Kidney epithelial cell (primary cell): ENCODE measurements at places on chromosomes 6 and 20.

GRCh38 chr6:119979862-119980261 is 630.3 kb upstream of the MAN1A1 start:
- no peak for DNase-seq

DNA sequence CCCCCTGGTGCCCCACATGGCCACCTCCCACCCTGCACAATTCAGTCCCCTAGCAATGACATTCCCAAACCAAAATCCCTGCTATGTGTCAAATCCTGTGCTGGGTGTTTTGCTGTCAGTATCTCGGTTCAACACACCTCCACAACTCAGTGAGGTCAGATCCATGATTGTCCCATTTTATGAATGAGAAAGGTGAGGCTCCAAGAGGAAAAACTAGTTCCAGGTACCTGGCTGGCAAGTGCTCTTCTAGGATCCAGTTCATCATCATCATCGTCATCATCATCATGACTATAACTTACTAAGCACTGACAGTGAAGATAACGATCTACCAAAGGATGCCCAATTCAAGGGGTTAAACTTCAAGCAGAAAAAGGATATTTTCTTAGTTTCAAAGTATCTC is 15.2 kb downstream of the ID1 start:
- no peak for DNase-seq

GRCh38 chr6:145814501-145815308 is at the start of gene FBXO30:
Gene FBXO30 (minus strand): TSS chr6:145814795. CDS start chr6:145806405, 8,390 bp downstream.
- DNase-seq, result no peak

GRCh38 chr6:14791526-14791925 is 454.3 kb upstream of the JARID2 start:
- no peak for DNase-seq

GRCh38 chr20:48202334-48203113 is 417.2 kb upstream of the SULF2 start:
- no peak for DNase-seq

GRCh38 chr20:36063916-36064657 is 90.5 kb upstream of the EPB41L1 start:
- DNase-seq, result no peak

GRCh38 chr20:43938932-43939761 is 24.5 kb downstream of the TOX2 start:
- DNase-seq, result peak; percentile 98

- DNase-seq, result no peak
Observed at GRCh38 chr20:33394718-33395117, 6.6 kb downstream of the CDK5RAP1 start.

GRCh38 chr6:170370416-170370815 is 63.9 kb downstream of the FAM120B start:
- DNase-seq, result no peak

DNA sequence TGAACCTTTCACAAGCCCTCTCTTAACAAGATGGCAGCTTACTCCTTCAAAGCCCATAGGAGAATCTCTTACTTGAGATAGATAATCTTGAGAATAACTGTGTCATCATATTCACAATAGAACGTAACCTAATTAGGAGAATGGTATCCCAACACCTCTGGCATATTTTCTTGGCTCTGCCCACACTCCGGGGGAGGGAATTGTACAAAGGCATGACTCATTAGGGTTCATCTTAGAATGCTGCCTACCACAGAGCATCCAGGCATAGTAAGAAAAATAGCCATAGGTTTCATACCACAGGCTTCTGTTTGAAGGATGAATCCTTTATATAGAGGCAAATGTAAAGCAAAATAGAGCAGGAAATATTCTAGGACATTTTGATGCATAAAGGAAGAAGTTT is 1100.6 kb upstream of the CITED2 start:
- peak; percentile 37 for DNase-seq

DNA sequence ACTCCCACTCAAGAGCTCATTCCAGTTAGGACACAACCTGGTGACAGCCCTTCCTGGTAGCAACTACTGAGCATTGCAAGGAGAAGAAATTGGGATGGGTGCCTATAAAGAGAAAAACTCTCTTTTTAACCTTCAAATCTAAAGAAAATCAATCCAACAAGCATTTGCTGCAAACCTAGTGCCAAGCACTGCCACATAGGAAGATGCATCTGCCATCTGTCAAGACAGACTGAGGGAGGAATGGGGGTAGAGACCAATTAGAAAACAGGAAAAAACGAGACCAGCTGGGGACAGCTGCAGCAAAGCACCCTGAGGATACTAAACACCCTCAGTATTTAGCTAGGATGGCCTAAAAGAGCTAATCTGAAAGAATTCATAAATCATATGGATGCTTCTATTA is 27.9 kb downstream of the HLA-DMB start:
- DNase-seq, result no peak

DNA sequence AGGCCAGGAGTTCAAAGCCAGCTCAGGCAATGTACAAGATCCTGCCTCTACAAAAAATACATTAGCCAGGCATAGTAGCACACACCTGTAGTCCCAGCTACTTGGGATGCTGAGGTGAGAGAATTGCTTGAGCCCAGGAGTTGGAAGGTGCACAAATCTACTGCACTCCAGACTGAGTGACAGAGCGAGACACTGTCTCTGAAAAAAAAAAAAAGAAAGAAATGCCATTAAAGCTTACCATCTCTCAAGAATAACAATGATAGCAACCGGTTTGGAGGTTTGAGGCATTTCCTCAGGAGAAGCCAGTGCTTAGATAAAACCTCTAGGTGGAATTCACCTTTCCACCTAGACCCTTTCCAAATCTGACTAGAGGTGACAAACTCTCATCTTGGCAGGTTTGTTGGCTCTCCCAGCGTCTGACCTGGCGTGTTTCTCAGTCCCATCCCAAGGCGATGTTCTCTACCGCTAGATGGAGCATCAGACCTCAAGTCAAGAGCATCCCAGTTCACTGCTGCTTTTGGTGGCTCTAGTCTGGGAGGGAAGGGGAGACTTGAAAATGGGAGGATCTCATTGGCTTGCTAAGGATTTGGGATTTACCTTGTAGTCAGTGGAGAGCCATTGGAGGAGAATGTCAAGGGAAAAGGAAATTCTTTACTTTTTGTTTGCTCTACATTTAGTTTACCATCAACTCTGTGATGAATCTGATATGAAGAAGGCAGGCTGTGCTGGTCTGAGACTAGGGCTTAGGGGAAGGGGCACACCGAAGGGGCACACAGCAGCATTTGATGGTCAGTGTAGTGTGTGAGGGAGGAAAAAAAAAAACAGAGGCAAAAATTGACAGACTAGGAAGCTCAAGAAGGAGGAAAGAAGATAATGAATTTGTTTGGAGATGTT is 67.9 kb downstream of the NCOA7 start:
- DNase-seq, result peak; percentile 29

DNA sequence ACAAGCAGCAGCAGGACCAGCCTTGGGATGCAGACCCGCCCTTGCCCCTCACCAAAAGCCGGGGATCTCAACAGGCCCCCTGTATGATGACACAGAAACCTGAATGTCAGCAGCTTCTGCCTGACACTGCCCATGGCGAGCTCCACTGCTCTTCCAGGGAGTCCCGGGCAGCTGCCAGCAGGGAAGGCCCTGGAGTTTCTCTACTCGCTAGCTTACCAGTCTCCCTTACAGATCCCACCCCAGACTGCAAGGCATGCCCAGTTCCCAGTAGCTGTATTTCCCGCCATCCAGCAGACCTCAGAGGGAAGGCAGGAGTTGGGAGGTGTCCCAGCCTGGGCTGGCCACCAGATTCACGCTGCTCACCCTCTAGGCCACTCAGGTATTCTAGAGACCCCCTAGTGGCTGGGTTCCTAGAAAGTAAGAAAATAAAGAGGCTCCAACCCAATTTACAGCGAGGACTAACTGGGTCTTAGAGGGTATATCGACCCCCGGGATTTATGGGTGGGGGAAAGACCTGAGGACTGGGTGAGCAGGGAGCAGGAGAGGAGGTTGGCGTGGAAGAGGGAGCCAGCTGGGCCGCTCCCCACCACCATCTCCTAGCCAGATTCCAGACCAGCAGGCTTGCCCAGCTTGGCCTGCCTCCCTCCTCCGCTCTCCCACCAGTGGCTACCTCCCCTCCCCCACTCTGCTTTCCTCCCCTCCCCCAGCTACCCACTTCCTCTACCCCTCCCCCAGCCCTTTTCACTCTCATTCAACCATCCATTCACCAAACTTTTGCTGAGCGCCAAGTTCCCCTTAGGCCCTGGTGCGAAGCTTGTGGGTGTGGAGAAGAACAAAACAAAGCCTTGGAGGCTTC is 9.7 kb upstream of the HMGA1 start:
- no peak for DNase-seq

DNA sequence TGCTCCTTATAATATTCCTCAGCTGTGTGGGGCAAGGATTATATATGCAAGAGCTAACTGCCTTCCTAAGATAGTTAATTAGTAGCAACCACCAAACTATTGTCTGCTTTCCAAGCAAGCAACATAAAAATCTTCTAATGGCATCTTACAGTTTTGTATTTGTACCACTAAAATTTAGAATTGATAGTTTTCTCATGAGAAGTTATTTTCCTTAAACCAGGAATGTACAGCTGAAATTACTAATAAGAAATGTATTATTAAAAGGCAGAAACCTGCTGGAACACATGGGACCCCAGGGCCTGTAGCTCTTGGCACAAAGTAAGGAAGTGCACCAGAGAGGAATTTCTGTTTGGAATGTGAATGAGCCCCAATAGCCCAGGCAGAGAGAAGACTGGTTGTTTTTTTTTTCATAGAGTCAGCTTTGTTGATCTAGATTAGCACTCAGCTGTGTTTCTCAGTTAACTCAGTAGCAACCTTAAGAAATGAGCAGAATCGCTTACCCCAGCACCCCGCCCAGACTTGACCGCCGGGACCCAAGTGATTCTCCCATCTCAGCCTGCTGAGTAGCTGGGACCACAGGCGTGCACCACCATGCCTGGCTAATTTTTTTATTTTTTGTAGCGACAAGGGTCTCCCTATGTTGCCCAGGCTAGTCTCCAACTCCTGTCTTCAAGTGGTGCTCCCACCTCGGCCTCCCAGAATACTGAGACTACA is 2.6 kb downstream of the MGME1 start:
- DNase-seq, result no peak

DNA sequence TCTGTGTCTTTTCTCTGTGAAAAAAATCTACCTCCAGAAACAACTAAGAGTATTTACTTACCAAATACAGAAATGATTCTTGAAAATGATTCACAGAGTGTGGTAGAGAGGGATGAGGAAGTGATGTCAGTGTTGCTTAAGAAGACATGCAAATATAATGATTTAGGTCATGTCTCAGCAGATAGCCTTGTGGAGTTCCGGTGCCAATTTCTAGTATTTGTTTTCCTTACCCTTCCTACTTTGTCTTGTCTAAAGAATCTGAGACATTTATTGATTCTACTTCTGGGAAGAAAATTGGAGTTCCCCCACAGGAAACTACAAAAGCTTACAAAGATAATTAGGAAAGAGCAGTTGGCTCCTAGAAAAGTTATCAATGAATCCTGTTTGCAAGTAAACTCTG is 68.8 kb downstream of the GJA1 start:
- peak; percentile 92 for DNase-seq

DNA sequence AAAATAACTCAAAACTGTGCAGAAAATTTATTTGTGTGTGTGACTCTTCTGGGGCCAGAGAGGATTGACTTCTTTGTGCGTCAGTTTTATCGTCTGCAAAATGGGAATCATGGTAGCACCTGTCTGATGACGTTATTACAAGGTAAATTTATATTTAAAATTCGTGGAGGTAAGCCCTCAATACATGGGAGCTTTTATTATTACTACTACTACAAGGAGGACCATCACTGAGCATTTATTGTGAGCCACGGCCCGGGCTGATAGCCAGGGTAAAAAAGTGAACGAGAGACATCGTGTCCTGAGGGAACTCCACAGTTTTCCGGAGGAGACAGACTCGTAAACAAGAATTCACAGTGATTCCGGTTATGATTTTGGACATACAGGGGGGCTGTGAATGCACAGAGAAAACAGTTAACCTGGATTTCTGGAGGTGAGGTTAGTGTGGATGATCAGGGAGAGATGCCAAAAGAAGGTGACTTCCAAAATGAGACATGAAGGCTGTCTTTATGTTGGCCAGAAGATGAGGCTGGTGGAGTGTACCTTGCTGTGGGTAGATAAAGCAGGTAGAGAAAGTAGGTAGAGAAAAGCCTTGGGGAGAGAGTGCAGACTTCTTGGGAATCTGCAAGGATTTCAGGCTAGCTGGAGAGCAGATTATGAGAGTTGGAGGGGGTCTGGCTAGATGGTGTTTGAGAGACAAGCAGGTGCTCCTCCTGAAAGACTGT is 10.6 kb upstream of the SERINC3 start:
- no peak for DNase-seq

DNA sequence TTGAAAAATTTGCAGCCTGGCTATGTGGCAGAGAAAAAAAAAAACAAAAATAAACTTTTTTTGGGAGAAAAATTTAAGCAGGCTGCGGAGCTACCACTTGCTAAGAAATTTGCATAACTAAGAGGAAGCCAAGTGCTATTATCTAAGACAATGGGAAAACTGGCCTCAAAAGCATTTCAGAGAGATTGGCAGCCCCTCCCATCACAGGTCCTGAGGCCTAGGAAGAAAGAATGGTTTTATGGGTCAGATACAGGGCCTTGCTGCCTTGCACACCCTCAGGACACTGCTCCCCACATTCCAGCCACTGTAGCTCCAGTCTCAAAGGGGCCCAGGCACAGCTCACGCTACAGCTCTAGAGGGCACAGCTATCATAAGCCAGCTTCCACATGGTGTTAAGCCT is 777.9 kb downstream of the TENT5A start:
- no peak for DNase-seq

DNA sequence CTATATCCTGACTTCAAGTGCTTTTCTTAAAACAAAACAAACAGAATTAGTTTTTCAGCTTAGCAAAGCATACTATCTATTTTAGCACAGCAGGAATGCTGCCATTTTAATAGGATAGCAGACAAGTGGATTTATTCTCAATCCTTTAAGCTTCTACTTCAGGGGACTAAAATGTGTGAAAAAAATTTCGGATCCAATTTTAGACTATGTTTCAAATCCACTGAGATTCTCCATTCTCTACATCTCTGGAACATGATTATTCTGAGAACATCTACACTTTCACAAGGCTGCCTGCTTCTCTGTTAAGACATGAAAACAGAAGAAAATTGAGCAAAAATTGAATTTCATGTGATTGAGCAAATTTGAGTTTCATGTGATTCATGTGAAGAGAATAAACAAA is 1321.3 kb downstream of the HACE1 start:
- no peak for DNase-seq

- DNase-seq, result no peak
Observed at GRCh38 chr6:125781314-125781868, 9.4 kb upstream of the NCOA7 start.

- DNase-seq, result peak; percentile 67
Observed at GRCh38 chr6:73722318-73723060, 26.5 kb downstream of the CD109 start.
